IMR-90 (cell line): ENCODE measurements at places on chromosomes 3 and 15. TPM values are rescaled to one million over a fixed set of nuclear protein-coding genes. Genes with fewer than 3 reads are reported as not detected.
A peak's percentile ranks its signal among the peaks of the same experiment; 100 is the strongest.

GRCh38 chr3:23193831-23194230 is 9.3 kb upstream of the UBE2E2 start:
- no peak for DNase-seq
- no peak overlapping the region for H3K27ac ChIP-seq
- H3K4me1 ChIP-seq: no peaks in the 10 kb centered on the region
- no peaks in the 10 kb centered on the region for H3K36me3 ChIP-seq
- peaks cover 43% of the 10 kb centered on the region for H3K27me3 ChIP-seq

DNA sequence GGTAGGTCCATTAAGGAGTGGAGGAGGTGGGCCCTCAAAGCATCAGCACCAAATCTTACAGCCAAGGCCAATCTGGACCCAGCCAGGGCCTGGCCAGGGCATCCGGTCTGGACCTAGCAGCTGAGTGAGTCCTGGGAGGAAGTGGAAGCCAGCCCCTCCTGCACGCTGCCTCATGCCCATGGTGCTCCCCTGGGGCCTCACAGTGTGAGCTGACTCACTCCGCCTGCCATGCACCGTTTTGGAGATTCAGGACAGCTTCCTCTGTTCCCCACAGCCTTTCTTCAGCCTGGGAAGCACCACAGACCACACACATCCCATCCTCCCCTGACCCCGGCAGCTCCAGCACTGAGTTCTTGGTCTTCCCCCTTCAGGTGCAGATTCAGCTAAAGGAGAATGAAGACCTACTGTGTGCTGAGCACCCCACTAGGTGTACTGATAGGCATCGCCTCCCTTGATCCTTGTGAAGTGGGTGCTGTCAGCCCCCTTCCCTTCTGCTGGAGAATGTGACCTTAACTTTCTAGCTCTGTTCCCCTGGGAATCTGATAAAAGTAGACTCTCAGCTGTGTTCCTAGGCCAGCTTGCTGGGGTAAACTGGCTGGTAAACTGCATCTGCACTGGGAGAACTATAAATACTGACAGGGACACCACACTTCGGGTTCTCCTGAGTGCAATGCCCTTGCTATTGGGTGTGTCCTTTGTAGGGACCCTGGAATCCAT is 36.8 kb upstream of the SEC13 start:
- H3K27ac ChIP-seq: peak overlapping the region; percentile 51
- H3K4me3 ChIP-seq: no peak overlapping the region
- H3K27me3 ChIP-seq: no peaks in the 10 kb centered on the region
- DNase-seq: peak; percentile 95

DNA sequence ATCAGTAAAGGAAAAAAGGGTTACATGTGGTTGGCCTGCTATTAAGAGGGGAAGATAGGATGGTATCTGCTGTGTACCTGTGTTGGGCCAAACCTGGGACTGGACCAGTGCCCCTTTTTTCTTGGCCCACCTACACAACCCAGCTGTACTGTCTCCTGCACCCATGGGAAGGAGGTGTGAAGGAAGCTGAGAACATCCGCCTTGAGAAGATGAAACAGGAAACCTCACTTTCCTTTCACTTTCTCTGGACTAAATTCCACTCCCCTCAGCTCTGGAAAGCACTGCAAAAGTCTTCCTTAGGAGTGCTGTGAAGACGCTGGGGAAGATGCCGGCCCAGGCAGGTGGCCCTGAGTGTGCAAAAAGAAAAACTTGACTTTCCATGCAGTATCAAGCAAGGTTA is 37.6 kb downstream of the LRRN1 start:
- H3K27ac ChIP-seq: no peak overlapping the region
- H3K27me3 ChIP-seq: no peaks in the 10 kb centered on the region
- no peak for DNase-seq
- no peak overlapping the region for H3K4me3 ChIP-seq
- H3K36me3 ChIP-seq: no peaks in the 10 kb centered on the region
- no peaks in the 10 kb centered on the region for H3K4me1 ChIP-seq

DNA sequence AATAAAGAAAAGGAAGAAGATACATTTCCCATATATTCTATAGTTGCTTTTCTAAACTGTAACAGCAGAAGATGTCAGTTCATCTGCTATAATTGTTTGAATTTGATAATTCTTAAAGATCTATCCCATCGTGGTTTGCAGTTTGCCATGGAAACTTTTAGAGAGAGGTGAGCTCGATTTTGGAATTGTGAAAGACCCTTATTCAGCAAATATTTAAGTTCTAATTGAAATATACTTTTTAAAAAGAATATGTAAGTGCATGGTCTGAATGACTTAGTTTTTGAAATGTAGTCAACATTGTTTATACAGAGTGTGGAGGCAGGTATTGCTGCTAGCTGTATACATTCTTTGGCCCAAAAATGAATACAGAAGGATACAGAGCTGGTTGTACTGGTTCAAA is 127.7 kb downstream of the PDE8A start:
- peaks cover 16% of the 10 kb centered on the region for H3K36me3 ChIP-seq
- H3K27me3 ChIP-seq: no peaks in the 10 kb centered on the region
- DNase-seq: no peak
- no peak overlapping the region for H3K27ac ChIP-seq
- H3K4me3 ChIP-seq: no peak overlapping the region

DNA sequence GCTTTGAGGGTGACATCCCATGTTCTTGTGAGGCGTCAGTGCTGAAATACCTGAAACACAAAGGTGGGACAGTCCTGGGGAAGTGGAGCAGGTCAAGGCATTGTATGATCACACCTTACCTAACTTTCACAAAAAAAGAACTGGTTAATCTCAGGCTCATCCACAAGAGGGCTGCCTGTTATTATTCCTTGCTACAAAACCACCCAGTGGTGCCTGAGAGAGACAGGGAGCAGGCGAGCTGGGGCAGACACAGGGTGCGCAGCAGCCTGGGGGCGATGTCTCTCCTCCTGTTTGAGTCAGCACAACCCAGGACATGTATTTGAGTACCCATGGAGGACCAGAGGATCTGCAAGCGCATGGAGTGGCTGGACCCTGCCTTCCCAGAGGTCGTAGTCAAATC is 316.8 kb upstream of the ATP10A start:
- H3K27me3 ChIP-seq: no peaks in the 10 kb centered on the region
- no peak overlapping the region for H3K4me3 ChIP-seq
- H3K36me3 ChIP-seq: no peaks in the 10 kb centered on the region
- H3K27ac ChIP-seq: no peak overlapping the region
- no peak for DNase-seq
- no peaks in the 10 kb centered on the region for H3K4me1 ChIP-seq

DNA sequence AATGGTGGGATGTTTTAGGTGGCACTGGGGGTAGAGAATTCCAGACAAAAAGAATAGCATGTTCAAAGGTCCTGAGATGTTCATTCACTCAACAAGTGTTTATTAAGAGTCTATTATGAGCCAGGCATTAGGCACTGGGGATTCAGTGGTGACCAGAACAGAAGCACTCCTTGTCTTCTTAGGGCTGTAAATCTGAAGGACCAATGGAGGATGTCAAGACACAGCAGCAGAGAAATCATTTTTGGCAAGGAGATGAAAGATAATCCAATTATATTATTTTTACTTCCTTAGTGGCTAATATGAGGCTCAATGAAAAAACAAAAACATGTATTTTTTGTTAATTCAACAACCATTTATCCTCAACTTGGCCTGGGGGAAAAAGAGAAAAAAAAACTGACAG is 218.5 kb downstream of the SLC9A9 start:
- DNase-seq: no peak
- H3K4me3 ChIP-seq: no peak overlapping the region
- no peaks in the 10 kb centered on the region for H3K36me3 ChIP-seq
- no peaks in the 10 kb centered on the region for H3K27me3 ChIP-seq

DNA sequence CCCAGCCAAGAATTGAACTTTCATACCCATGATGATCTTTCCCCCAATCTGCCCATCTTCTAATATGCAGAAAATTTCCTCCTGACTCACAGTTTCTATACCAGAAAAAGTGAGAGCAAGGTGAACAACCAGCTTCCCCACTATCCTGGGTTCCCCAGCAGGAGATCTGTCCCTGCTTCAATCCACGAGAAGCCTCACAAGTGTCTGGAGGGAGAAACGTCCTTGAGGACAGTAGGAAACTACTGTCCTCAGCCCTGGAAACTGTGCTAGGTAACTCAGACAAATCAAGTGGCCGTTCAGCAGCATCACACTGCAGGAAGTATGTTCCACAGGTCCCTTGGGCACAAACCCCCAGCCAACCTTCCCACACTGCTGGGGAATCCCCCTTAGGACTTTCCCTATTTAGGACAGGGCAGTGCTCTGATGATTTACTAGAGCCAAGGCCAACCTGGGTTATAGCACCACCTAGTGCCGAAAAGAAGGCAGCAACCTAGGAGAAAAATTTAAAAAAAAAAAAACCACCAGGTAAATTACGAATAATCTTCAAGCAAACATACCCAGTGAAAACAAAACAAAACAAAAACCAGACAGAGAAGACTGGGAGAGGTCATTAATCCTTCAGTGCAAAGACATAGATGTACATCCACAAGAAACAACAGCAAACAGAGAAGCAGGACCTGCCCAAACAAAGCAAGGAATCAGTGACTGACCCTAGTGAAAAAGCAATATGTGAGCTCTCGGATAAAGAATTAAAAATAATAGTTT is 36.0 kb downstream of the MORC1 start:
- no peaks in the 10 kb centered on the region for H3K36me3 ChIP-seq
- no peaks in the 10 kb centered on the region for H3K27me3 ChIP-seq
- H3K4me1 ChIP-seq: no peaks in the 10 kb centered on the region

DNA sequence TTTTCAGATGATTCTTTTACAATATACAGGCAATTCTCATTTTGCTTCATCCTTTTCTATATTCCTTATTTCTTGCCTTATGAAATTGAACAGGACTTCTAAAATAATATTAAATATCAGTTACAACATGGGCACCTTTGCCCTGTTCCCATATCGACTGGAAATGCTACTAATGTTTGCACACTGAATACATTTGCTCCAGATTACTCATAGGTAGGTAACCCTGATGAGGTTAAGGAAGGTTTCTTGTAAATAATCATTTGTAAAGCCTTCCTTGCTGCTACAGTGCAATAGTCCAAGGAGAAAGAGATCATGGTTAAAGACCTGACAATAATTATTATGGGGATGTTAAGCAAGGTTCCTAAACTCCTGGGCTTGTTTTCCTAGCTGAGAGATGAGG is 175.5 kb downstream of the ADAMTS17 start:
- no peaks in the 10 kb centered on the region for H3K4me1 ChIP-seq
- no peak for DNase-seq
- H3K27me3 ChIP-seq: no peaks in the 10 kb centered on the region
- H3K36me3 ChIP-seq: no peaks in the 10 kb centered on the region
- no peak overlapping the region for H3K4me3 ChIP-seq

DNA sequence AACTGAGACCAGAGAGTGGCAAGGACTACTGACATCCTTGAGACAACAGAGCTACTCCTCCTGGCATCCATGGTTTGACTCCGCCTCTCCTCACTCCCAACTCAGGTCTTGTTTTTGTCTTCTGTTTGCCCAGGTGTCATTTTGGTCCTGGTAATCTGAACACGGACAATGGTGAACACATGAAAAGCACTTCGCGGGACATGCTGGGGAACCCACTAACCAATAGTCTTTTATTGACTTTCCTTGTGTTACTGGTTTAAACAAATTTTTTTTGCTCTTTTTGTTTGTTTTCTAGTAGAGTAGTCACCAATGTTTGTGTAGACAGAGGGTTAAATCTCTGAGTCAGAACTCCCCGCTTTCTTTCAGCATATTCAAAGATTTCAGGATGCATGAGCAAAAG is 38.4 kb downstream of the LARP6 start:
- DNase-seq: peak; percentile 46
- no peak overlapping the region for H3K27ac ChIP-seq
- H3K36me3 ChIP-seq: no peaks in the 10 kb centered on the region
- no peak overlapping the region for H3K4me3 ChIP-seq
- H3K27me3 ChIP-seq: no peaks in the 10 kb centered on the region
- peaks cover 5% of the 10 kb centered on the region for H3K4me1 ChIP-seq

- H3K27ac ChIP-seq: no peak overlapping the region
- H3K4me3 ChIP-seq: no peak overlapping the region
- no peaks in the 10 kb centered on the region for H3K36me3 ChIP-seq
- H3K27me3 ChIP-seq: peaks cover 2% of the 10 kb centered on the region; the same call in 1 of the 2 replicates
- DNase-seq: no peak
- no peaks in the 10 kb centered on the region for H3K4me1 ChIP-seq
These were observed 120.5 kb downstream of the POLR2M start for GRCh38 chr15:57827021-57827420.

GRCh38 chr15:95468820-95469219 is 861.7 kb upstream of the NR2F2 start:
- H3K27me3 ChIP-seq: no peaks in the 10 kb centered on the region
- peaks cover 3% of the 10 kb centered on the region; the same call in 1 of the 2 replicates for H3K4me1 ChIP-seq
- no peak overlapping the region for H3K4me3 ChIP-seq
- H3K36me3 ChIP-seq: no peaks in the 10 kb centered on the region
- DNase-seq: no peak

DNA sequence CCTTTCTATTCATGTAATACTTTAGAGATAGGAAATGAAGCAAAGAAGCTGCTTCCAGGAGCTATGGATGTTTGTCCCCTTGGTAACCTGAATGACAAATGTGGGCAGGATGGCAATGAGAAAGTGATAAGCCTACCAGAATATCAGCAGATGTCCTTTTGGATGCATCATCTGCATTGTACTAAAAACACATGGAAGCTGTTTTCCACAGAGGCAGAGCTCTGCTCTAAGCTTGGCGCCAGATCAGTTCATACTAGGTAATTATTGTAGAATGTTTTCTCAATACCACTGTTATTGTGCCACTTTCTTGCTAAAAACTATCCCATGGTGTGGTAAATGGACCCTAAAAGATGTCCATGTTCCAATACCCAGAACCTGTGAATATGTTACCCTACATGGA is 100.2 kb downstream of the DTWD1 start:
- H3K4me3 ChIP-seq: no peak overlapping the region
- peaks cover 2% of the 10 kb centered on the region; the same call in 1 of the 2 replicates for H3K4me1 ChIP-seq
- H3K27ac ChIP-seq: no peak overlapping the region
- DNase-seq: no peak

DNA sequence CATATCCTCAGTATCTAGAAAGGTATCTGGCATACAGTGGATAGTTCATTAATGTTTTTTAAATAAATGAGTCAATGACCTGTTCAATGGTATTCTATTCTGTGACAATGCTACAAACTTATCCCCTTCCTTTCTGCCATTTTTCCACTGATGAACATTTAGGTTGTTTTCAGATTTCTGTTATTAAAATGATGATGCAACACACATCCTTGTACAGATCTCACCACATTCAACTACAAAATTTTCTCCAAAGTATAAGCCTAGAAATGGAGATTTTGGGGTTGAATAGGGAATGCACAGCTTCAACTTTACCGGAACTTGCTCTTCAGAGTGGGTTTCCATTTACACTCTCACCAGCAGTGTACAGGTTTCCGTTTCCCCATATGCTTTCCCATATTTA is 210.2 kb downstream of the ISL2 start:
- H3K4me3 ChIP-seq: no peak overlapping the region
- no peaks in the 10 kb centered on the region for H3K4me1 ChIP-seq
- no peaks in the 10 kb centered on the region for H3K36me3 ChIP-seq
- H3K27ac ChIP-seq: no peak overlapping the region
- DNase-seq: no peak

- H3K4me3 ChIP-seq: no peak overlapping the region
- H3K36me3 ChIP-seq: no peaks in the 10 kb centered on the region
- no peaks in the 10 kb centered on the region for H3K4me1 ChIP-seq
- no peak overlapping the region for H3K27ac ChIP-seq
- DNase-seq: peak; percentile 41
These were observed 94.7 kb upstream of the RNF7 start for GRCh38 chr3:141643391-141643790.

- H3K27me3 ChIP-seq: no peaks in the 10 kb centered on the region
- no peaks in the 10 kb centered on the region for H3K4me1 ChIP-seq
- H3K36me3 ChIP-seq: no peaks in the 10 kb centered on the region
- H3K27ac ChIP-seq: peak overlapping the region; percentile 78
These were observed 645 bp downstream of the COPS2 start for GRCh38 chr15:49154799-49155109.

The SCG5 gene
- 7.9 and 8.3 TPM in 2 replicates for total RNA-seq

The ZNF717 gene
- 11.4 and 14.3 TPM in 2 replicates for total RNA-seq

The CD200R1 gene
- total RNA-seq: under 0.01 TPM in 2 replicates

The GABRA5 gene
- total RNA-seq: 7.3 and 8.3 TPM in 2 replicates

The OR5K1 gene
- not detected in 2 replicates for total RNA-seq

The ARPP19 gene
- 65.2 and 118 TPM in 2 replicates for total RNA-seq

The C3orf22 gene
- not detected in 2 replicates for total RNA-seq

The UBAP1L gene
- total RNA-seq: 0.28 and 0.36 TPM in 2 replicates
